Diencephalon (tissue), 1 donor: ENCODE measurements at places on chromosomes 11 and 22. TPM values are rescaled to one million over a fixed set of nuclear protein-coding genes. Genes with fewer than 3 reads are reported as not detected.

The ZC3H12C gene
- total RNA-seq = 34.4 TPM

The MMP8 gene
- total RNA-seq = 0.23 TPM

The POTEH gene
- total RNA-seq = not detected

The BRSK2 gene
- total RNA-seq = 43.1 TPM

The MIAT gene
- 125 TPM for total RNA-seq

The OR2AG2 gene
- 1.4 TPM for total RNA-seq

The TRIM49 gene
- 0.23 TPM for total RNA-seq

The RASSF10 gene
- 10.8 TPM for total RNA-seq

The GAS2L1 gene
- total RNA-seq = 6.5 TPM

The FAM83F gene
- 0.46 TPM for total RNA-seq

The CALCA gene
- not detected for total RNA-seq

The SNRPD3 gene
- 122 TPM for total RNA-seq

The JAM3 gene
- total RNA-seq = 44.8 TPM

The PLET1 gene
- total RNA-seq = not detected

The SERPIND1 gene
- 5.8 TPM for total RNA-seq

The SAAL1 gene
- 26.5 TPM for total RNA-seq

The SCN2B gene
- total RNA-seq = 15.0 TPM

The SLCO2B1 gene
- 18.0 TPM for total RNA-seq

The C11orf87 gene
- 90.7 TPM for total RNA-seq

The RGL4 gene
- total RNA-seq = not detected

The CADM1 gene
- total RNA-seq = 366 TPM

The LAYN gene
- 2.5 TPM for total RNA-seq

The TBCEL gene
- total RNA-seq = 44.8 TPM

The CD3D gene
- total RNA-seq = not detected
